ENCODE measurements at places on chromosomes 13 and 19. TPM values are rescaled to one million over a fixed set of nuclear protein-coding genes. Genes with fewer than 3 reads are reported as not detected.

Gene STARD13
- 60.4 TPM for total RNA-seq

GRCh38 chr19:34259367-34260095 lies 5.2 kb downstream of the GARRE1 start:
- no peaks in the 10 kb centered on the region for H3K36me3 ChIP-seq
- H3K27me3 ChIP-seq = no peaks in the 10 kb centered on the region
- no peak overlapping the region for H3K27ac ChIP-seq
- DNase-seq = no peak
- H3K4me3 ChIP-seq = no peak overlapping the region
- H3K4me1 ChIP-seq = peaks cover 40% of the 10 kb centered on the region

Gene ATCAY
- not detected for total RNA-seq

Gene MTMR6
- total RNA-seq = 20.1 TPM

DNA sequence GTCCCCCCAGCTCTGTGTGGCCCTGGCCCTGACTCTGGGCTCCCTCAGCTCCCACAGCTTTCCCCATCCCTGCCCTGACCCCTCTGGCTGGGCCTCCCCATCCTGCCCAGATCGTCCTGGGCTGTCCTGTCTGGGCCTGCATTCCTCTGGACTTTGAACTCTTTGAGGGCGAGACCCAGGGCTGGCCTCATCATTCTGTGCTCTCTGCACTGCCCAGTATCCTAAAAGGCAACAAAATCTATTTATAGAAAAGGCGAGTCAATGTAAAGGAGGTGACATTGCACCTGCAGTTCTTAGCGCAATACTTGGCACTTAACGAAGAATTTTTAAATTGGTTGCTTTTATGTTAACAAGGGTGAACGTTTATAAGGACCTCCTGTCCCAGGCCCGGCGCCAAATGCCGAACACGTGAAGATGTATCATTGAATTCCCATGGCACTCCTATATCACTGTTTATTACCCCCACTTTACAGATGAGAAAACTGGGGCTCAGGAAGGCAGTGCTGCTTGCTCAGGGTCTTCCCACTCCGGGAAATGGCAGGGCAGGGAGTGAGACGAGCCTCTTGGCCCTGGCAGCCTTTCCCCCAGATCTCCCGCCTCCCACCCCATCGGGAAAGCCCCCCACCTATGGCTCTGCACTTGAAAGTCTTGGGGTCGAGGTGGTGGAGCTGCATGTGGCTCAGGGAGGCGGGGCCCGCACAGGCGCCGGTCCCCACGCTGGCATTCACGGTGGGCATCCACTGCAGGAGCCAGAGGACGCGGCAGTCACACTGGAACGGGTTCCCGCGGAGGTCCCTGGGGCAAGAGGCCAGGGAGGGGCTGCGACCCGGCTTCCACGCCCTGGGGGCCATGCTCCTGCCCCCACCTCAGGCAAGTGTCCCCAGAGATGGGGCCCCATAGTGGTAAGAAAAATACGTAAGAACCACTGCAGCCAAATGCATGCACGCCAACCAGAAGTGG lies 3.8 kb downstream of the LGI4 start:
- H3K4me3 ChIP-seq = no peak overlapping the region
- DNase-seq = no peak
- no peaks in the 10 kb centered on the region for H3K27me3 ChIP-seq
- H3K27ac ChIP-seq = no peak overlapping the region
- H3K36me3 ChIP-seq = no peaks in the 10 kb centered on the region

GRCh38 chr13:51501592-51502152 lies 48.8 kb upstream of the INTS6 start:
- no peak overlapping the region for H3K27ac ChIP-seq
- H3K4me1 ChIP-seq = no peaks in the 10 kb centered on the region
- H3K4me3 ChIP-seq = no peak overlapping the region
- DNase-seq = no peak
- no peaks in the 10 kb centered on the region for H3K36me3 ChIP-seq
- H3K27me3 ChIP-seq = no peaks in the 10 kb centered on the region

Gene GRK1
- 0.09 TPM for total RNA-seq

- H3K4me3 ChIP-seq = no peak overlapping the region
- no peak for DNase-seq
- peaks cover 68% of the 10 kb centered on the region for H3K36me3 ChIP-seq
- H3K27me3 ChIP-seq = no peaks in the 10 kb centered on the region
Observed at GRCh38 chr19:5138606-5139582, 170.0 kb downstream of the KDM4B start.

- no peaks in the 10 kb centered on the region for H3K27me3 ChIP-seq
- no peaks in the 10 kb centered on the region for H3K4me1 ChIP-seq
- no peak overlapping the region for H3K4me3 ChIP-seq
- H3K27ac ChIP-seq = no peak overlapping the region
- no peak for DNase-seq
Observed at GRCh38 chr19:33203529-33203928, 9.4 kb downstream of the LRP3 start.

Gene IGLON5
- total RNA-seq = not detected

Gene FUT6
- total RNA-seq = 2.7 TPM

Gene PIAS4
- total RNA-seq = 25.4 TPM

Gene CGB3
- total RNA-seq = not detected

GRCh38 chr19:35738021-35738886 lies 4.0 kb downstream of the IGFLR1 start:
- peaks cover 47% of the 10 kb centered on the region for H3K36me3 ChIP-seq
- H3K4me1 ChIP-seq = peaks cover 17% of the 10 kb centered on the region
- no peak for DNase-seq
- no peak overlapping the region for H3K4me3 ChIP-seq

Gene CEACAM21
- total RNA-seq = 16.3 TPM

DNA sequence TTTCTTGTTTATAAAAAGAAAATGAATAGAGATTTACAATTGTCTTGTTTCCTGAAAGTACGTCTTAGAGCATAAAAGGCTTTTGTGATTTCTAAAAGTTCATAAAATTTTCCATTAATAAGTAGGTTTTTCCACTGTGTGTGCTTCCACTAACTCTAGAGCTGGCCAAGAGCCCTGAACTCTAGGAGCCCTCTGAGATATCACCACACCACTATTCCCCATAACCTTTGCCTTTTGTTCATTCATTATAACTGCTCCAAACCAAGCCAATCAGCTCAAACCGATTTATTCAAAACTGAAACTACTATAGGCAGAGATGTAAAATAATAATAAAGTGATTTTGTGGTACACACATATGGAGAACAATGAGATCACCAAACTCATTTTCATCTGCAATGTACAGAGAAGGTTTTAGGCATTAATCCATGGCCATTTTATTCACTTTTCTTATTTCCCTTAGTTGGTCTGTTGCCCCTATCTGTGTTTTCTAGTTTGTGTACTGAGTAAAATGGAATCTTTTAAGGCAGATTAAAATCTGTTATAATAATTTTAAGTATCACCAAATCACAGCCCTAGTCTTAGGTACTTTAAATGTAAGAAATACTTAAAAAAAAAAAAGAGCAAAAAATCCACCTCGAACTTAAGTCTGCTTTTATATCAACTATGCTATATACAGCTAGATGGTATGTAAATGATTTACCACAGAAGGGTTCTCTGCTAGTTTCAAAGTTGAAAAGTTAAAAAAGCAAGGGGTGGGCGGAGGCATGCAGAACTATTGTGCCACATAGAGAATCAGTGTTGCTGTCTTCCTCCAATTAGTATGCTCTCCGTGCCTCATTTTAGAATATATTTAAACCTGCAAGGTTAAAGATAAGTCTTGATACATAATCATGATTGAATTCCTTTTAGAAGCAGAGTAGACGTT lies 311.3 kb downstream of the KLF12 start:
- no peak overlapping the region for H3K27ac ChIP-seq
- H3K4me3 ChIP-seq = no peak overlapping the region
- no peaks in the 10 kb centered on the region for H3K27me3 ChIP-seq
- H3K36me3 ChIP-seq = no peaks in the 10 kb centered on the region

DNA sequence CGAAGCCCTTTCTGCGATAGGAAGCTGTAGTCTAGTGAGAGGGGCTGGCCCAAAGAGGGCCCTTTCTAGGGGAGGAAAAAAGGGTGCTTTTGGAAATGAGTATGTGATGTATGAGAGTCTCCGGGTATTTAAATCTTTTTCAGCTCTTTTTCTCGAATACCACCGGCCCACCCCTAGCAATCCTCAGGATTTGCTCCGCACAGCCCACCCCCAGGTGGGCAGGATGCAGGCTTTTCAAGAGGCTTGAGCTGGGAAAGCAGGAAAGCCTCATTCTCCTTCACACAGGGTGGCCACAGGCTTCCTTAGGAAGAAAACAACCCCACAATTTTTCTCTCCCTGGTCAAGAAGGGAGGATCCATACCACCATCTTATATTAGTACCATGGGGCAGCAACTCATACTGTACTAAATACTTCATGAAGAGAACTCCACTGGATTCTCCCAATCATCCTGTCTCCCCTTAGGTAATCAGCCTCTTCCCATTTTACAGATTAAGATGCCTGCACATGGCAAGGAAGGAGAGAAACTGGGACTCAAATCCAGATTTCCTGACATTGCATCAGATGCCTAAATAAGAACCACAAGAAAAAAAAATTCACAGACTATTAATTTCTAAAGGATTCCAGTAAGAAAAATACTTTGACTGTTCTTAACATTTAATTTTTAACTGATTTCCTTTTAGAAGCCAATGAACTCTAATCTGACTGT lies 84.4 kb downstream of the STK24 start:
- no peak overlapping the region for H3K27ac ChIP-seq
- peaks cover 37% of the 10 kb centered on the region for H3K4me1 ChIP-seq
- DNase-seq = no peak
- H3K27me3 ChIP-seq = no peaks in the 10 kb centered on the region

Gene CILP2
- 0.41 TPM for total RNA-seq

Gene PSG11
- total RNA-seq = not detected

DNA sequence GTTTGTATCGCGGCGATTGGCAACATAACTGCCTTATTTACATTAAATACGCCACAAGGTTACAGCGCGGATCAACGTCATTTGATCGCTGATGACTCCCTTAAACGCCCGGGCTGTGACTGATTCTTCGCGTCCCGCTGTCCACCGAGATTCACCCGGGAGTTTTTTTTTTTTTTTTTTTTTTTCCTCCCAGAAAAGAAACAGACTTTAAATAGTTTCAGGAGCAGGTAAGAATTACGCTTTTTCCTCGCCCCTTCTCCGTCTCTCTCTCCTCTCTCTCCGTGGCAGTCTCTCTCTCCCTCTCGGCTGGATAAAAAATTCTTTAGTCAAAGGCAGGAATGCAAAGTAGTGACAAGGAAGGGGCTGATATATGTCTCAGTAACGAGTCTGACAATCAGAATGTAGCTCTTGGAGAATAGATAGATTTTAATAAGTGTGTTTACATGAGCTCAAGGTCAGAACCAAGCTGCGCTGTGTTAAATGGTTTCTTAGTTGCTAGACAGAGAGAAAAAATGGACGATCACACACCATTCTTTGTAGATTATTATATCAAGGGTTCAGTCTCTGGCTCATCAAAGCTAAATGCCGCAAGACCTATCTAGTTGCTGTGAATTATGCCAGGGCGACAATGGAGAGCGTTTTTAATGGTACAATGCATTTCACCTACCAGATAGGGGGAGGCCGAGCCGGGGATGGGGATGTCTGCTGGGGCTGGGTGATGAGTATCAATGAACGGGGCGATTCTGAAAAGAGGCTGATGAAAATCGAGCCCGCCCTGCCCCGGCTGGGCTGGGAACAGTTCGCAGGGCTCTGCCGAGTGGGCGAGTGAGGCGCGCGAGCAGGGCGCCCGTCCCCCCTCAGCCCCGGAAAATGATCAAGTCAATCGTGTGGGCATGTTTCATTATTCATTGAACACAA lies 147.2 kb upstream of the ZNF536 start:
- H3K4me3 ChIP-seq = peak overlapping the region; percentile 5
- DNase-seq = no peak
- H3K27me3 ChIP-seq = peaks cover 81% of the 10 kb centered on the region
- no peak overlapping the region for H3K27ac ChIP-seq
- no peaks in the 10 kb centered on the region for H3K36me3 ChIP-seq

- H3K4me3 ChIP-seq = peak overlapping the region; percentile 56
- no peak overlapping the region for H3K27ac ChIP-seq
- no peaks in the 10 kb centered on the region for H3K27me3 ChIP-seq
- H3K36me3 ChIP-seq = no peaks in the 10 kb centered on the region
Observed at GRCh38 chr19:33194532-33194885, 379 bp downstream of the LRP3 start.

Gene IGFL3
- total RNA-seq = not detected

DNA sequence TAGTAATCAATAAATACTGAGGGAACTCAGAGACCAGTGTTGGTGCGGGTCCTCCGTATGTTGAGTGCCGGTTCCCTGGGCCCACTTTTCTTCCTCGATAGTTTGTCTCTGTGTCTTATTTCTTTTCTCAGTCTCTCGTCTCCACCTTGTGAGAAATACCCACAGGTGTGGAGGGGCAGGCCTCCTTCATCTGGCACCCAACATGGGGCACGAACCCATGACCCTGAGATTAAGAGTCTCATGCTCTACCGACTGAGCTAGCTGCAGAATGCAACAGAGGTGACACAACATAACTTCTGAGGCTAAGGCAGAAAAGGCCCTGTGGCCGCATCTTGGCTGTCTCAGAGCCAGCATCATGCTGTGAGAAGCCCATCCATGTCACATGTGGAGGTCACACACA lies 5.3 kb upstream of the ZNF613 start:
- H3K4me3 ChIP-seq = no peak overlapping the region
- H3K27ac ChIP-seq = no peak overlapping the region
- H3K4me1 ChIP-seq = no peaks in the 10 kb centered on the region
- no peak for DNase-seq

- no peak for DNase-seq
- H3K27me3 ChIP-seq = no peaks in the 10 kb centered on the region
- no peaks in the 10 kb centered on the region for H3K36me3 ChIP-seq
- H3K27ac ChIP-seq = no peak overlapping the region
- no peaks in the 10 kb centered on the region for H3K4me1 ChIP-seq
- H3K4me3 ChIP-seq = no peak overlapping the region
Observed at GRCh38 chr13:34421347-34421719, 520.7 kb upstream of the NBEA start.

DNA sequence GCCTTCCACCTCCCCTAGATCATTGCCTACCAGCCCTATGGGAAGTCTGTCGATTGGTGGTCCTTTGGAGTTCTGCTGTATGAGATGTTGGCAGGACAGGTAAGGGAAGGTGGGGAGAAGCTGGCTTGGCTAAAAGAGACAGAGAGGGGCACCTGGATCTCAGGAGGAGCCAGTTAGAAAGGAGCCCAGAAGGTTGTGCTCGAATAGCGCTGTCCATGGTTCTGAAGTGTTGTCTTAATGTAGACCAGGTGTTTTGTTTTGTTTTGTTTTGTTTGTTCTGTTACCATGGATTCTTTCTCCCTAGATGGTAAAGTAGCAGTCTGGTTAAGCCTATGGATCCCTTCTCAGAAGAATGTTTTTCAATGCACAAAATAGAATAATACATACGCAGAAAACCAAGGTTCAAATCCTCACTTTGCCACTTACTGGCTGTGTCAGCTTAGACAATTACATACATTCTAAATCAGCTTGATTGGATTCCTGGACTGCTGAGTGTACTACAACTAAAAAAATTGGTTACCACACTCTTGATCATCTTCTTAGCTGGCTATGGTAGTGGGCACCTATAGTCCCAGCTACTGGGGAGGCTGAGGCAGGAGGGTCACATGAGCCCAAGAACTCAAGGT lies 5.9 kb upstream of the CACNG7 start:
- no peaks in the 10 kb centered on the region for H3K4me1 ChIP-seq
- H3K4me3 ChIP-seq = no peak overlapping the region
- DNase-seq = no peak
- H3K36me3 ChIP-seq = no peaks in the 10 kb centered on the region
- peaks cover 45% of the 10 kb centered on the region for H3K27me3 ChIP-seq
- H3K27ac ChIP-seq = no peak overlapping the region

Gene PCDH9
- 5.1 TPM for total RNA-seq

GRCh38 chr19:29965492-29965891 lies 23.5 kb downstream of the URI1 start:
- H3K4me3 ChIP-seq = no peak overlapping the region
- DNase-seq = no peak
- H3K4me1 ChIP-seq = peaks cover 48% of the 10 kb centered on the region
- no peaks in the 10 kb centered on the region for H3K27me3 ChIP-seq

Gene RAB4B
- total RNA-seq = 45.4 TPM

Measured in upper lobe of right lung (tissue), 1 donor.